ENCODE measurements at places on chromosomes 7 and 10.

- DNase-seq = no peak
These were observed 15.5 kb downstream of the AMPH start for GRCh38 chr7:38615665-38616064.

DNA sequence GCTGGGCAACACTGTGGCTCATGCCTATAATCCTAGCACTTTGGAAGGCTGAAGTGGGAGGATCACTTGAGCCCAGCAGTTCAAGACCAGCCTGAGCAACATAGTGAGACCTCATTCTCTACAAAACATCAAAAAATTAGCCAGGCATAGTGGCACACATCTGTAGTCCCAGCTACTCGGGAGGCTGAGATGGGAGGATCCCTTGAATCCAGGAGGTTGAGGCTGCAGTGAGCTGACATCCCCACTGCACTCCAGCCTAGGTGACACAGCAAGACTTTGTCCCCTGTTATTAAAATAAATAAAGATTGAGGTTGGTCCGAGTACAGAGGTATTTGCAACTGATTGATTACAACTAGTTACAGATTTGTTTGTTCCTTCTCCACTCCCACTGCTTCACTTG, 44.1 kb downstream of the SKIDA1 start:
- no peak for DNase-seq

GRCh38 chr10:19833170-19833824, 17.1 kb downstream of the PLXDC2 start:
- no peak for DNase-seq

DNA sequence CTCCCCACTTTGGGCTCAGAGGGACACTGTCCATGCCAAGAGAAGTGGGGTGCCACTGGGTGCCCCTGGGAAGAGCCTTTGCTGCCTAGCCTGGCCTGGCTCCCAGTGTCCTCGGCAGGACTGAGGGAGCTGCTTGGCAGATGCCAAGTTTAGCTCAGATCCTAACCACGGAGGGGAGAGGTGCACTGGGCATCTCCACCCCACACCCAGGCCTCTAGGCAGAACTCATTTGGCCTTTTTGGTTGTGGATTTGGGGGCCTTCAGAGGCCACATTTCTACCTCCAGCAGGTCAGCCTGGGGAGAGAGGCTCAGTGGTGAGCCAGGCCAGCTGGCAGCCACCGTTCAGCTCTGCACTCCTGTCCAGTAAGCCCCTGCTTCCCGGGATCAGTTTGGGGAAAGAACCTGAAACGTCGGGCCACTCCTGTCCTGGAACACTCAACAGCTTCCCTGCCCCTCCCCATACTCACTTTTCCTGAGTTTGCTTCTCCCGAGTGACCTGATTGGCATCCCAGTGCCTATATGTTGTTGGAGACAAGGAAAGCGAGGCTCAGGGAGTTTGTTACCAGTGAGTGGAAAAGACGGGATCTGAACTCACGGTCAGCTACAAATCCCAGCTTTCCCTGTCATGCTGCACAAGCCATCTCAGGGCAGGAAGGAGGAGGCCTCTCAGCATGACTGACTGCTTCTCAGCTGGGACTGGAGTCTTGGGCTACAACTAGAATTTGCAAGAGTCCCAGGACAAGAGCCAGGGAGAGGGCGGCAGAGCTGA, 11.2 kb upstream of the CXCL12 start:
- DNase-seq = no peak

- no peak for DNase-seq
These were observed 122.5 kb downstream of the RELN start for GRCh38 chr7:103866919-103867318.

- DNase-seq = no peak
These were observed 109.0 kb upstream of the PLXNA4 start for GRCh38 chr7:132685277-132685676.

DNA sequence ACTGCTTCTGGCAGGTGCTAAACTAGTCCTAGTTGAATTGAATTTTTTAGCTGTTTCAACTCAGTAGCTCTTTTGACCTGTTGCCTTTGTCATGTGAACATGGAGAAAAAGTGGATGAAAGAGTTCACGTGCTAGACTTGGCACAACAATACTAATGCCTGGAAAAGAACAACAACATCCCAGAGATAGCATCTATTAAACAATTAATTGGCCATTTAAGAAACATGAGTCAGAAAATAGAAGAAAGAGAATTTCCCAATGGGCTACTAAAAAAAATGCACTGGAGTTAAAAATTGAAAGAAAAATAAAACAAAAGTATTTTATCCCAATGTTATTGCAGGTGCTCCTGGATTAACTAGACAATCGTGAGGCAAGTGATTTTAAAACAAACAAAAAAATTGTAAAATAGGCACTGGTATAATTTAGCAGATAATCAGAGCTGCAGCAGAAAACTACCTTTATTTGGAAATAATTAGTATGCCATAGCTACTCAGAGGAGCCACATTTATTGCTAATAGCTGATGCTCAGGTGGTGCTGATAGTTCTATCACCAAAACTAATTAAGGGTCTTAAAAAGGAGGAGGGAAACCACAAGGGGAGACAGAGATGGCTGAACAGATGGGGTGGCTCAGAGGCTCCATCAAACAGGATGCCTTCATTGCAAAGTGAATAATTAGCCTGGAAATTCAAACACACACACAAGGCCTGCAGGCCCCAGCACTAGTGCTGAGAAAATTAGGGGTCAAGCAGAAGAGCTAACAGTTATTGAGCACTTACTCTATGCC, 17.6 kb downstream of the CCDC71L start:
- no peak for DNase-seq
